ENCODE measurements at places on chromosomes 1 and 21.

- DNase-seq = no peak
These were observed 34.1 kb upstream of the PDPN start for GRCh38 chr1:13549521-13549920.

- peak; percentile 9 for DNase-seq
These were observed at the start of gene FCRLA for GRCh38 chr1:161706482-161707347. Gene FCRLA, plus strand, starts transcription at chr1:161707229. Its CDS starts 36 bp downstream, at chr1:161707265.

DNA sequence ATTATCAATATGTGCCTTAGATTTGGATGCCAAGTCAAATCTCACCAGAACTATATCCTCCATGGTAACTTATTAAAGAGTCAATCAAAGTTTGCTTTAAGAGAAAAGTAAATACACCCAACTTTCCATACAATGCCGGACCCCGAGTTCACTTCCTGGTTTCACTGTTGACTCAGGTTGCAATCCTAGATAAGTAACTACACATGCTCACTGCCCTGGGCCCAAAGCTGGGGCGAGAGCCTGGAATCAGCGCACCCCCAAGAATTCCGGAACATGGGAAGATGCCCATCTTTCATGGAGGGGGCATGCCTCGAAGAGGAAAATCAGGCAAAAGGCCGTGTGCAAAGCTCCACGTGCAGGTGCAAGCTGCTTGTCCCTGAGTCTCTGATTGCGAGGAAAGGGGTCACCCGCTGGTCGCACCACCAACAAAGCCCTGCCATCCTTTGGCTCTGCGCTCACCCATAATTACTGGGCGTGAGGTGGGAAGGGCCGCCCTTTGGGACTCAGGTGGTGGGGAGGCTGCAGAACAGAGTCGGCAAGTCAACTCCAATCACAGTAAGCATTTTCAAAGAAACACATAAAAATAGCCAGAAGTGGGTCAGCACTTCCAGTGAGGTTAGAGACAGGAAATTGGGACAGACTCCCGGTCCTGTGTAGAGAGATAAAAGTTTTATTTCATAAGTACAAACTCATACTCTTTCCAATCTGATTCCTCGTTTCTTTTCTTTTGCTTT lies 167.7 kb downstream of the TOMM20 start:
- no peak for DNase-seq

- no peak for DNase-seq
These were observed 2.2 kb downstream of the CREG1 start for GRCh38 chr1:167551362-167551761.

DNA sequence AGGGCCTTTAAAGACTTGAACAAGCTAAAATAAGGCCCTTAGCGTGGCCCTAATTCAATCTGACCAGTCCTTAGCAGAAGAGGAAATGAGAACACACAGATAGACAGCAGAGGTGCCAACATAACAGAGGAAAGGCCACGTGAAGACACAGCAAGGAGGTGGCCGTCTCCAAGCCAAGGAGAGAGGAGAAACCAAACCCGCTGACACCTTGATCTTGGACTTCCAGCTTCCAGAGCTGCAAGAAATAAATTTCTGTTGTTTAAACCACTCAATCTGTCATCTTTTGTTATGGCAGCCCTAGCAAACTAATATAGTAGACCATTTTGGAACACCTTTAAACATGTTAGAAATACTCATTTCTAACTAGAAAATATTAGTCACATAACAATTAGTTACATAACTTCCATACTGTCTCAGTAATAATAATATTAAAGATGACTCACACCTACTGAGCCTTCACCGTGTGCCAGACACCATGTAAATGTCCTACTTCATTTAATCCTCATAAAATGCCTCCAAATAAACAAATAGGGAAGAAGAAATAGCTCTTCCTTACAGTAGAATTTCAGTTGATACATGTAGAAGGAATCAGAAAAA lies 47.9 kb downstream of the S1PR1 start:
- DNase-seq = no peak

DNA sequence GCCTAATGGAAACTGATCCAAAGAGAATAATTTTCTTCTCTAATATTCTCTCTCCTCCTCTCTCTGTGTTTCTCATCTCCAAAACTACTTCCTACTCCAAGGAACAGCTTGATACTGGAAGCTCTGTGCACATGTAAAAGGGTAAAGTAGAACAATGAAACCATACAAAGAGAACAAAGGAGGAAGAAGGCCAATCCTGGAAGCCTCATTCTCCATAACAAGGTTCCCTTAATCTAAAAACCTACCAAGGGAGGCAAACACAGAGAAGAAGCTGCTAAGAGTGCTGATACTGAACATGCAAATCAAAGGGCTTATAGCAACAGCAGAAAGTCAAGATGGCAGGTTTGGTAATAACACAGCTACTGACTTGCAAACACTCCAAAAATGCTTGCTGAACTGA lies 44.4 kb downstream of the SIPA1L2 start:
- no peak for DNase-seq

GRCh38 chr1:170483051-170483450 lies 48.9 kb upstream of the GORAB start:
- DNase-seq = no peak

DNA sequence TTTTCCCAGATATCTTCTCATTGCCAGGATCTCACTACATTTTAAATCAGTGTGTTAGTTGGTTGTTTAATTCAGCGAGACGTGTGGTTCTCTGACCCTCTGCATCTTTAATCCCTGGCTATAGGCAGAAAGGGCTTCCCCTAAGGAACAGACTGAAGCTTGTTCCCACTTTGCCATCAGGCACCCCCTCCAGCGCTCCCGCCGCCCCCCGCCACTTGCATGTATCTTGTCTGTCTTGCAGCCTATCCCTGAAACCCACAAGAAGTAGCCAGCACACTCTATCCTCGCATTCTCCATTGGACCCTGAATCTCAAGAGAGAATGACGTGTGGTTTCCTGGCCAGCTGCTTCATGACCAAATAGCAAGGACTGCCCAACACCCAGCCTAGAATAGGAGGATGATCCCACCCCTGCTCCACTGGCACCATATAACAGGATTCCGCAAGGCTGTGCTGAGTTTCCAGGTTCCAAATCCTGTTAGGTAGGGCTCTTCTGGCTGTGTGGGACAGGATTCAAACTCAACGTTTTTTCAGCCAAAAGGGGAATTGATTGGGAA lies 7.8 kb downstream of the CLDN19 start:
- no peak for DNase-seq

GRCh38 chr21:33478182-33478581 lies 1.6 kb downstream of the TMEM50B start:
- no peak for DNase-seq

GRCh38 chr1:243927381-243927780 lies 77.3 kb upstream of the AKT3 start:
- no peak for DNase-seq

GRCh38 chr1:19210772-19211549 lies 895 bp upstream of the UBR4 start:
- DNase-seq = peak; percentile 19

GRCh38 chr1:47813970-47814369 lies 183.2 kb downstream of the TRABD2B start:
- DNase-seq = no peak

GRCh38 chr1:211944733-211945500 lies 90.4 kb downstream of the INTS7 start:
- DNase-seq = peak; percentile 93

DNA sequence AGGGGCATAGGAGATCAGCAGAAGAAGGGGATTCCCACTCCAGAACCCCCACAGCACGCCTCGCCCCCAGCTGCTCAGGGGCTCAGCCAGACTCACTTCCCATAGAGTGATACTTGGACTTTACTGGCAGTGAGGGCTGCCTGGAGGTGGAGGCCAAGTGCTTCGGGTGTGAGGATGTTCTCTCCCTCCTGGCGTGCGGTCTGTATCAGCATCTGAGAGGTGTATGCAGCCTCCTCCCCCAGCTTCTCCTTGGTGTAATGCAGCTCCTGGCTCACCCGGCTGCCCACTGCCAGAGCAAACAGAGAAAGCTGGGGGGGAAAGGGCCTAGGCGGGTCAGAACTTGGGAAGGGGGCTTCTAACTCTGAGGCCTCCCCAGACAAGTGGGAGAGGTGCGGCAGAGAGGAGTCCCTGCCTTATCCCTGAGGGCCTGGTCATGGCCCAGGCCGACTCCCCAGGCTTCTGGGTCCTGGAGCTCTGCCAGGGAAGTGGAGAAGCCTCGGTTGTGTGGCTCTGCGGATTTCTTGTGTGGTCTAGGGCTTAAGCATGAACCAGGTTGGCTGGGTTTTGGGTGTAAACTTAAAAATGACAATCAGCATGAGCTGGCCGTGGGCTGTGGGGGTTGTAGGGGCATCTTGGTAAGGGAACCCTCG lies 10.9 kb downstream of the PTCH2 start:
- no peak for DNase-seq

DNA sequence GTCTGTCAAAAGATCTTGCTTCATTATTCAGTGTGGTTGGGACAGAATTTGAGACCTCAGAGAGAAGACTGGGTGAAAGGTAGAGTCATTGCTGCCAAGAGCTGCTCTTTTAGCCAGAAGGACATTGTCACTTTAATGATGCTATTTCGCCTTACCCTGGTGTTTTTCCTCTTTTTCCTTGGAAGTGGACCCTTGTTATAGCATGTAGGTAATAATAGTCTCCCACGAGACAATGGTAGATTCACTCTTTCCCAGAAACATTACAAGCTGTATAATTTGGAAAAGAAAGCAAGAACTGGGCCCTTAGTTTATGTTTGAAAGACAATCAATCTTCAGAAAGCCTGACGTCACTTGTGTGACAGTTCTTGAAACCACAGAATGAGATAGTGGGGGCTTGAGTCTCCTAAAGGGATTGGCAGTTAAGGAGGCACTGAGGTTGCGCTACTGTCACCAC lies 3.8 kb downstream of the SERTAD4 start:
- no peak for DNase-seq

DNA sequence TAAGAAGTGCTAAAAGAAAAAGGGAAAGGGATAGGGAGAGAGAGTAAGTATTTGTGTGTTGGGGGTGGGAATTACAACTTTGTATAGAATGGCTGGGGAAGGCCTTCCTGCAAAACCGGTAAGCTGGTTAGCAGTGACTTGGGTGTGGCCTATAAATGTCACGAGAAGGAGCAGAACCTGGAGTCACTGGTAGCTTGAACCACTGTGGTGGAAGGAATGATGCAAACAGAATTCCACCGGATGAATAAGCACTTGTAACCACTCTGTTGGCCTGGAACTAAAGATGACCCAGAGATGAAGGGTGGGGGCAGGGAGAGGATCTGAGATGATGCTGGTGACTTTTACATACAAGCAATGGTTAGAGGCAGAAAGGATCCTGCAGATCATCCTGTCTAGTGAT lies 8.9 kb downstream of the XKR8 start:
- peak; percentile 70 for DNase-seq

DNA sequence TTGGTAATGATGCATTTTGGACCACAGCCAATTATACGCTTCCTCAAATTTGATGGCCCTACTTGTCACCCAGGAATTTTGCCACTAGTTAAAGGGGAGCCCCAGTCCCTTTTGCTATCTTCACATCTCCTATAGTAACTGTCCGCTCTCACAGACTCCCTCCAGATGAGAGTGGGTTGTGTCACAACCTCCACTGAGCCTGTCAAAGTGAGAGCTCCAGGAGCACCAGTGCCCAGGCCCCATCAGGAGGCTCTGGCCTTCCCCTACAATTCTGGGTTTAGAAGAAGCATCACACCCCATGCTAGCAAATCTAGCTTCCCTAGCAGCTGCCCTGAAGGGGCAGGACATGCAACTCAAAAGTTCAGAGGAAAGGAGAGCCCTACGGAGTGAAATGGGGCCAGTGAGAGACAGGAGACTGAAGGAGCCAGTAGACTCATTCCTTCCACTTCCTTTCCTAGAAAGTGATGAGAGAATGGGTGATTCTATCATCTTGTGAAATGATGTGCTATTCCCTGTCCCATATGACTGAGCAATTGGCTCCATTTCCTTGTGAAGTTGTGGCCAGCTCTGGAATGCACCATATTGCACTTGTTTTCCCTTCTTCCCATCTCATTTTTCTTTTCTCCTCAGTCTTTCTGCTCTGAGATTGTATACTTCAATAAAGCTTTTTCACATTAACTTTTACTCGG lies 541.3 kb downstream of the DPYD start:
- DNase-seq = no peak

GRCh38 chr1:65992165-65992821 lies 199.6 kb downstream of the PDE4B start:
- DNase-seq = no peak

DNA sequence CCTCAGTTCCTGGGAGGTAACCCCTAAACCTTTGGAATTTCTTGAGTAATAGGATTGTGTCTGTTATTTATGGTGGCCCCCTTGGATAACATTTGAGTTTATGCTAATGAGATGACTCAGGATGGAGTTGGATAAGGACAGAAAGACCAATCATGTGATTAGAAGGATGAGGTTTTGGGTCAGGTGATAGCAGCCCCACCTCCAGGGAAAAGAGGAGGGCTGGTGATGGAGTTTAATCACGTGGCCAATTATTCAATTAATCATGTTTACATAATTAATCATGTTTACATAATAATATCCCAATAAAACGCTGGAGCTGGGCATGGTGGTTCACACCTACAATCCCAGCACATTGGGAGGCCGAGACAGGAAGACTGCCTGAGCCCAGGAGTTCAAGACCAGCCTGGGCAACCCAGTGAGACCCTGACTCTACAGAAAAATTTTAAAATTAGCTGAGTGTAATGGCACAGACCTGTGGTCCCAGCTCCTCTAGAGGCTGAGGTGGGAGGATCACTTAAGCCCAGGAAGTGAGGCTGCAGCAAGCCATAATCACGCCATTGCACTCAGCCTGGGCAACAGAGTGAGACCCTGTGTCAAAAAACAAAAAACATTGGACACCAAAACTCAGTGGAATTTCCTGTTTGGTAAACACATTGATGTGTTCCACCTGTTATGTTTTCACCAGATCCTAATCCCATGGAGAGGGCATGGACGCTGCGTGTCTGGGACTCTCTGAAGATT lies 73.3 kb downstream of the NUP210L start:
- no peak for DNase-seq

- peak; percentile 62 for DNase-seq
These were observed 17.2 kb upstream of the RLF start for GRCh38 chr1:40143891-40144575.

GRCh38 chr1:84236256-84236655 lies 65.3 kb upstream of the SAMD13 start:
- no peak for DNase-seq

DNA sequence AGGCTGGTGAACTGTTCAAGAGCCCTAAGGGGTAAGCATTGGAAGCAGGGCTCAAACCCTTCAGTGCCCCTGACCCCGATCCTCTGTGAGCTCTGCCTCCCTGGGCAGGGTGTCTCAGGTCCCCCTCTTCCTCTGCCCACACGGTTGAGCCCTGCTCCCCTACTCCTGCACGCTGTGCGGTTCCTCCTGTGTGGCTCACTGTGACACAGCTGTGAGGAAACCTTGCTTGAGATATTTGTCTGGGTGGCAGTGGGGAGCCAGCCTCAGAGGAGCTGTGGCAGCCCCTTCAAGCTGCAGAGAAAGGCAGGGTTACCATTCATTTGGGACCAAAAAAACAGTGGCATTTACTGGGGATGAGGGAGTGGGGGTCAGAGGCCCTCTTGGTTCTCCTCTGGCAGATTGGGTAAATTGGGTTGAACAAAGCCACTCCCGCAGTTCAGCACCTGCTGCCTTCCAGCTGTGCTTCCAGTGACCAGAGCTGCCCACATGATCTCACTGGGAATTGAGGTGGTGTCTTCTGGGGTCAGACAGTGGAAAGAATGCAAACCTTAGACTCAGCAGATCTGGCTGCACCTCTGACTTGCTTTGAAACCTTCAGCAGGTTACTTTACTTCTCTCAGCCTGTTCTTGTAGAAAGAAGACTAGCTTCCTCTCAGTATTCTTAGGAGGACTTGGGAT lies 60.6 kb upstream of the CD1D start:
- DNase-seq = no peak

Data from ACHN (cell line).